ENCODE measurements at places on chromosomes 2 and 18.

DNA sequence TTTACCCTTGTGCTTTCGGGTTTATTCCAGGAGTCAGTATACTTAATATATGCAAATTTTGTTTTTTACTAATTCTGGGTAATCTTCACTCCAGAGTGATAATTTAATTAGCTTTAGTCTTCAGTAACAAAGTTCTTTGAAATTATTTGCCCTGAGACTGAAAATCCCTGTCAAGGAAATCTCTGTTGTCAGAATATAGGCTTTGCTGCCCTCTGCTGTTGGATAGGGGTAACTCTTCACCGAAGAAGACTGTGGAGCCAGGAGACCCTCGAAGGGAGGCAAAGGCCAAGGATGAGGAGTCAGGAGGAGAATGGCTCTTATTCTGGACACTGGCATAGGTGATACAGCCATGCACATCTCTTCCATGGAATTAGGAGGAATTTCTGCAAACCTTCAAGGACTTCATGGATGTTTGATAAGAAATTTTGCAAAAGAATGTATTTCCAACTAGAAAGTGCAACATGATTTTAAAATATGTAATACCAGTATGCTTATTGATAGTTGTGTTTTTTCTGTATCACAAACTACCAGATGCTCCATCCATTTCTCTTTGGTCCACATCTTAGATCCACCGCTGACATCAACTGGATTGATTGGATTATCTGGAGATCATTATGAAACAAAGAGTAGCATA lies 182.3 kb downstream of the RDH14 start:
- DNase-seq = peak; percentile 25

DNA sequence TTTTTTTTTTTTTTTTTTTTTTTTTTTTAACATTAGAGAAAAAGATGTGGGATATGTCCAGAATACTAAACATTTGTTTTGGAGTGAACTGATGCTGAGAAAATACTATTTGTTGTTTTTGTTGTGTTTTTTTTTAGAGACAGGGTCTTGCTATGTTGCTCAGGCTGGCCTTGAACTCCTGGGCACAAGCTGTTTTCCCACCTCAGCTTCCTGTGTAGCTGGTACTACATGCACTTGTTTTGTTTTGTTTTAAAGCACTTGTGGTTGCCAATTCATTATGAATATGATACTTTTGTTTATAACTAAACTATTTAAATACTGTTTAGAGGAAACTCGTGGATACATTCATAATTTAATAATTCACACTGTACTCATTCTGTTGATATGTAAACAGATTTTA lies 33.4 kb upstream of the DYSF start:
- no peak for DNase-seq

GRCh38 chr2:6184532-6185292 lies 492.5 kb downstream of the SOX11 start:
- no peak for DNase-seq

- no peak for DNase-seq
Observed at GRCh38 chr2:236972491-236973342, 113.0 kb upstream of the COPS8 start.

- DNase-seq = no peak
Observed at GRCh38 chr2:174450021-174450816, 36.6 kb downstream of the GPR155 start.

DNA sequence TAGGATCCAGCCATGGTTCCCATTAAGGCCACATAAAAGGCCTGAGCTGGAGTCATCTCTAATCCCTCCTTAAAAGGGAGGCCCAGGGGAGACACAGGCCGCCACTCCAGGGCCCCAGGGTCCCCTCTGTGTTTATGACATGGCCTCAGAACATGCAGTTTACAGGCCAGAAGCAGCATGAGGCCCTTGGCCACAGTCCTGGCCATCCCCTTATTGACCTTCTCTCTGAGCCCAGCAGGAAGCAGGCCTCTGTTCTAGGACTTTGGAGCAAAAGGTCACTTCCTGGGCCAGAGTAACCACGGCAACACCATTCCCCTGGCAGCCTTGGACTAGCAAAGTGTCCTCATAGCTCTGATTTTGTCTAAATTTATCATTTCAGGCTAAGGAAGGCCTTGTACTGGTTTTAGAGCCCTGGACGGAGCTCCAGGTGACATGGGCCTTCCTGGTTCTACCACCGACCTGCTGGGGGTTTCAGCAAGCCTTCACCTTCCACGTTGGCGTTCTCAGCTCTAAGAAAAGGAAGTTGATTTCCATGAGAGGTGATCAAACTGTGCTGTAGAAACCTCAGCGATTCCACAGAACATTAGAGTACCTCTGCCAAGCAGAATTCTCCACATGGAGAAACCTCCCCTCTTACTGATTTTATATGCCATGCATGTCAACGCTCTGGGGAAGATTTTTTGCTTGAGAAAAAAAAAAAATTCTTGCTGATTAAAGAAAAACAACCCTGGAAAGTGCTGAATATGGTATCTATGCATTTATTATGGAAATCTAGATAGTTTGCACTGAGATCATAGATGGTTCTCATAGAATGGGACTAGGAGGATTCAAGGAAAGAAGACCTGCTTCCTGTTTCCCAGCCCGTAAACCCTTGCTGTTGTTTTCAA lies 53.7 kb downstream of the HS1BP3 start:
- DNase-seq = no peak

GRCh38 chr18:35192415-35192814 lies 48.4 kb upstream of the ZNF397 start:
- DNase-seq = no peak

DNA sequence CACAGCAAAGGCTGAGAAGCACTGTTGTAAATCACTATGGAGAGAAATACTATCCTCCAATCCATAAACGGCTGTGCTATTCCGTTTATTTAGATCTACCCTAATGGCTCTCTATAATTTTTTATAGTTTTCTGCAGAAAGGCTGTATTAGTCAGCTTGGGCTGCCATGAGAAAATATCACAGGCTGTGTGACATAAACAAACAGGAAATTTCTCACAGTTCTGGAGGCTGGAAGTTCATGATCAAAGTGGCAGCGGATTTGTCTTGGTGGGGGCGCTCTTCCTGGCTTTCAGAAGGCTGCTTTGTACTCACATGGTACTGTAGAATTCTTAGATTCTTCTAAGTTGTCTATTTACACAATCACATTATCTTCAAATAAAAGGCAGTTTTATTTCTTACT lies 44.1 kb downstream of the C1D start:
- DNase-seq = no peak

DNA sequence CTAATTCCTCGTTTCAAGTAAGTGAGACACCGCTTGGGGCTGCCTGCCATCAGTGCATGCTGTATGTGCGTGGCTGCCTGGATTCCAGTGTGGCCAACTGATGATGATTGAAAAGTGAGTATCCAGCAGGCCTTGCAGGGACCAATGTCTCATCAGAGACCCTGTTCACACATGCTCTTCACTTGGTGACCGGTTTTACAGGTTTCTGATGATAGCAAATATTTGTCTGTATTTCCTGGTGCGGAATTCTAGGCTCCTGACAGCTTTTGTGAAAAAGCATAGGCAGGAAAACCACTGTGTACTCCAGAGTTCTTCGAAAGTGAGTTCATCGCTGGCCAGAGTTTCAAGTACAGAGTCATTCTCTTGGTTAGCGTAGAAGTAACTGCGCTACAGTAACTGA lies 13.8 kb upstream of the YWHAQ start:
- DNase-seq = no peak

Measured in stimulated activated naive CD8-positive, alpha-beta T cell treated with anti-CD3 and anti-CD28 coated beads, Interleukin-15, Interleukin-2, amounts not matched to agents 100 U/mL and 50 U/mL, for 24 hours (primary cell).